ENCODE measurements at places on chromosomes 7 and 10.

DNA sequence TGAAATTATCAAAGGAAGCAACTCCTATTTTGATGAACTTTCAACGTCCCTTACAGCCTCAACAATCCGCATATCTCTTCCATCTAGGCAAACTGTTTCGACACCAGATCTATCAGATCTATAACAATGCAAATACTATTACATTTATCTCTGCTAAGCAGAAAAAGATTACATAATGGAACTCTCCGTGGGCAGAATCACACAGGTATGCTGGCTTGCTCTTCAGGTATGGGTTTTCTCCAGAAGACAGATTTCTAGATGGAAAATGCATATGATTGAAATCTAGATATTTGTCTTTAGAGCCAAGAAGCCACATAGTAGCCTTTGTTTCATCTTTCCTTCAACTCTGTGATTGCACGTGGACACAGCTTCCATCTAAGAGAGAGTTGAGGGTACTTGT lies 38.6 kb downstream of the ADAM12 start:
- DNase-seq: no peak

GRCh38 chr10:68156373-68157185 lies 47.3 kb downstream of the MYPN start:
- peak; percentile 34 for DNase-seq

- DNase-seq: no peak
These were observed 1255.3 kb upstream of the LRRN3 start for GRCh38 chr7:109835577-109835976.

DNA sequence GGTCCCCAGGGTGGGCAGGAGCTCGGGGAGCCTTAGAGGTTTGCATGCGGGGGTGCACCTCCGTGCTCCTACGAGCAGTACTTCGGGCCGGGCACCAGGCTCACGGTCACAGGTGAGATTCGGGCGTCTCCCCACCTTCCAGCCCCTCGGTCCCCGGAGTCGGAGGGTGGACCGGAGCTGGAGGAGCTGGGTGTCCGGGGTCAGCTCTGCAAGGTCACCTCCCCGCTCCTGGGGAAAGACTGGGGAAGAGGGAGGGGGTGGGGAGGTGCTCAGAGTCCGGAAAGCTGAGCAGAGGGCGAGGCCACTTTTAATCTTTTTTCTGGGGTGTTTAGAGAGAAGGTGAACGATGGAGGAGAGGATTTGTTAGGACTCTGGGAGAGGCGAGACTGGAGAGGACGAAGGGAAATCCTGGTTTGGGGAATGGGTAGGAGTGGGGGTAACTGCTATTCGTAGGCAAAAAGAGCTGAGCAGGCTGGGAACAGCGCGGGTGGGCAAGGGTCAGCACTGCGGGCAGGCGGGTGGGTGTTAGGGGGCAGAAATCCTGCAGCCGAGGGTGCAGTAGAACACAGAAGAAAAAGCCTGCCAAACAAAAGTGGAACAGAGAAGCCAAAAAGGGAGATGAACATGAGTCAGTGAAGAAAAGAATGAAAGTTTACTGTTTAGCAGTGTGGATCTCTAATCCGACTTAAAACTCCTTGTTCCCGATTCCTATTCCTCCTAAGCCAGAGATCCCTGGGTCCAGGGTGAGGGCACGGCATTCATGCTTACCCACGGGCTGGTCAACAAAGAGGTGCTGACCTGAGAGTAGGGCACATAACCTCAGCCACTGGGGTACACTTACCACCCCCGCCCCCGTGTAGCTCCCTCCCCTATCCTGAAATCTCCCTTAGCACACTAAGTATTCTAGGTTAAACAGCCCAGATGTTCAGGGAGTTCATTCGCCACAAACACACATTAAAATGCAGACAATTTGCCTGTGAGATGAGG lies 26.9 kb downstream of the PRSS2 start:
- no peak for DNase-seq

GRCh38 chr7:151039850-151040548 lies 8.3 kb upstream of the ASIC3 start:
- no peak for DNase-seq

DNA sequence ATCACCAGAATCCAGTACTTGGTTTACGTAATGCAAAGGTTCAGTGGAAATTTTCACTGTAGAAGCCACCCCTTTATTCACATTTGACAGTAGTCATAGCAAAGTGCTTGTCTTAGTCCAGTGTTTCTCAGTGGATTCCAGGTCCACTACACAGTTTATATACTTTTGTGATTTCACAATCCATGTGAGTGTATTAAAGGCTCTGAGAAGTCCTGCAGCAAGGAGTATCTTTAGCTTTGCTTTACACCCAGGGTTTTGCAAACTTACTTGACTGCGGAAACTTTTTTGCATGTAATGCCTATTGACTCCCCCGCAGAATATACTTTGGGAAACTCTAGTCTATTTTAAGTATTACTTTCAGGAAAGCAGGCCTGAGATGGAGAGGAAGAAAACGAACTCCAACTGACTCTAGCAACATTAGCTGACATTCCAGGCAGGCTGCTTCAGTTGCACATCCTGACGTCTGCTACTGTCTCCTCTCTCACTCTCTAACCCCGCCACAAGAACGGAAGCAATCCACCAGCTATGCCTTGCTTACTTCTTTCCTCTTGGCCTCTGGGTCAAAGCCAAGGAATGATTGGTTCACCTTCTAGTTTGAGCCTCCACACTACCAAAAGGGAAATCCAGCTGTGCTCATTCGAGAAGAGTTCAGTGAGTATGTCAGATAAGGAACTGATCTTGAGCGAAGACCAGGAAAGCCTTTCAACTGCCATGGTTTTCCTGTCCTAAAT lies 6.2 kb downstream of the PLXNA4 start:
- DNase-seq: no peak

DNA sequence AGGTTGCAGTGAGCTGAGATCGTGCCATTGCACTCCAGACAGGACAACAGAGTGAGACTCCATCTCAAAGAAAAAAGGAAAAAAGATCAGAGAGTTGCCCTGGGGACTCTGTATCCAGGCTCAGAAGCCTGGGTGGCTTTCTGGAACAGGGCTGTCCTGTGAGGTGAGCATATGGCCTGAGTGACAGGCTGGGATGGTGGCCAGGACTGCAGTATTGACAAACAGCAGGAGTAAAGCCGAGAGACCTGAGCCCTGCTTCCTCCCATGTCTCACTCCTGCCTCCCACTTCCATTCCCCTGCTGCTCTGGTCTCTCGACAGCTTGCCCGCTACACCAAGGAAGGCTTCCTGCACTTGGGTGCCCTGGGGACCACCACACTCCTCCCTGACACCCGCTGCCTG lies 578.5 kb downstream of the GALNT17 start:
- DNase-seq: no peak

DNA sequence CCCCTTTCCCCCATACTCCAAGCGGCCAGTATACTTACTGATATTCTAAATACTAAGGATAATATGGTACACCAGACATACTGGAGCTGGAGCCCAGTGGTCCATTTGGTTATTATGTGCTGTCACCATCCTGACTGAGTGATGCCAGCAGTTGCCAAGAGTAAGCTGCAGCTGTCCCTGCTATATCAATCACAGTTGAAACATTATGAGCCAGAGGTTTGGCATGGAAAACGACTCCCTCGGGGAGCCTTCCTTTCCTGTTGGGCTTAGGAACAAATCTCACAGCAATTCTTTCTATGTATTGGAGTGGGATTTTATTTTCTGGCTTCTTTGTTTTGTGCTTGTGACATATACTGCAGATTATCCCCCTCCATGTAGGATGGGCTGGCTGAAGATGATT lies 32.6 kb downstream of the STRIP2 start:
- DNase-seq: no peak

- DNase-seq: no peak
These were observed 42.4 kb upstream of the TOMM7 start for GRCh38 chr7:22864855-22865601.

- DNase-seq: no peak
These were observed 349.7 kb downstream of the AUTS2 start for GRCh38 chr7:69947998-69948397.

DNA sequence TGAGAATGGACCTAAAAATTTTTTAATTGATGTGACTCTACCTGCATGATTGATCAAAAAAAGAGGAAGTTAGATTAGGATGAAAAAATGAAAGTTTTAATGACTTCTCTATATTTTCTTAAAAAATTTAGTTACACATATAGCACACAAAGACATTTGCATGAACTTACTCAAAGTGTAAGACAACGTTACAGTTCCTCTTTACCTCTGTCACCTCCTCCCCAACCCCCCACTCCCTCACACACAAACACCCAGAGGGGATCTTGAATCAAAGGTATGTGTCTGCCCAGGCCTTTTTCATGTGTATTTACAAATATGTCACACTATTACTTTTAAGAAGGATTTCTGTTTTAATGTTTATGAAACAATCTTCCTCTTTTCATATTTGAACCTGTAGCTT lies 20.6 kb upstream of the CDCA7L start:
- DNase-seq: no peak

GRCh38 chr7:20316706-20317105 lies 14.0 kb upstream of the ITGB8 start:
- DNase-seq: no peak

GRCh38 chr7:4556868-4557793 lies 125.0 kb upstream of the FOXK1 start:
- DNase-seq: no peak

DNA sequence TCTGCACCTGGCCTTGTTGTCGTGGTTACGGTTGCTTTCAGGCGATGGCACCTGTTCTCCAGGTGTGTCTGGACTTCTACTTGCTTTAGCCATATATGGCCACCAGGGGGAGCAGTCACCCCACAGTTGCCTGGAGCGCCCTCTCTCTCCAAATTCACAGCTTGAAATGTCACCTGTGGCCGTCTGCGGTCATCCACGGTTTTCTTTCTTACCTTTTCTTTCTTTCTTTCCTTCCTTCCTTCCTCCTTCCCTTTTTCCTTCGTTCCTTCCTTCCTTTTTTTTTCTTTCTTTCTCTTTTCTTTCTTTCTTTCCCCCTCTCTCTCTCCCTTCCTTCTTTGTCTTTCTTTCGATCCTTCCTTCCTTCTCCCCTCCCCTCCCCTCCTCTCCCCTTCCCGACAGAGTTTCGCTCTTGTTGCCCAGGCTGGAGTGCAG lies 150.5 kb upstream of the VKORC1L1 start:
- peak; percentile 8 for DNase-seq

DNA sequence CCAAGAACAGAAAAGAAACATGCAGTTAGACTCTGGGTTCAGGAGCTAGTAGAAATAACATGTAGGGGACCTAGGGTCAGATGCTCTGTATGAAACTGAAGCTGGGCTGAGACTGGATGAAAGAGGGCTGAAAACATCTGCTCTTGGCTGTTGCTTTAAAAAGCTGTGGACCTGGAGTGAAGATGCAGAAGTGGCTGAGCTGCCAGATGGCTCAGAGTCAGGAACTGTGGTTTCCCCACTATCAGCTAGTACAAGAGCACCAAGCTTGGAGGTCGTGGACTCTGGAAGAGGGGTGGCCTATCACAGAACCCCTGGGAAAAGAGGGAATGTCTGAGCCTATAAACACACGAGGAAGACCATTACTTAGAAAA lies 5.9 kb downstream of the ADK start:
- no peak for DNase-seq

- DNase-seq: no peak
These were observed 195.3 kb downstream of the FAM107B start for GRCh38 chr10:14579405-14579804.

GRCh38 chr7:116407165-116407564 lies 92.4 kb upstream of the CAV2 start:
- no peak for DNase-seq

GRCh38 chr10:94997741-94998174 lies 59.3 kb downstream of the CYP2C9 start:
- DNase-seq: no peak

- DNase-seq: no peak
These were observed 1.8 kb upstream of the IGF2BP3 start for GRCh38 chr7:23472046-23472445.

DNA sequence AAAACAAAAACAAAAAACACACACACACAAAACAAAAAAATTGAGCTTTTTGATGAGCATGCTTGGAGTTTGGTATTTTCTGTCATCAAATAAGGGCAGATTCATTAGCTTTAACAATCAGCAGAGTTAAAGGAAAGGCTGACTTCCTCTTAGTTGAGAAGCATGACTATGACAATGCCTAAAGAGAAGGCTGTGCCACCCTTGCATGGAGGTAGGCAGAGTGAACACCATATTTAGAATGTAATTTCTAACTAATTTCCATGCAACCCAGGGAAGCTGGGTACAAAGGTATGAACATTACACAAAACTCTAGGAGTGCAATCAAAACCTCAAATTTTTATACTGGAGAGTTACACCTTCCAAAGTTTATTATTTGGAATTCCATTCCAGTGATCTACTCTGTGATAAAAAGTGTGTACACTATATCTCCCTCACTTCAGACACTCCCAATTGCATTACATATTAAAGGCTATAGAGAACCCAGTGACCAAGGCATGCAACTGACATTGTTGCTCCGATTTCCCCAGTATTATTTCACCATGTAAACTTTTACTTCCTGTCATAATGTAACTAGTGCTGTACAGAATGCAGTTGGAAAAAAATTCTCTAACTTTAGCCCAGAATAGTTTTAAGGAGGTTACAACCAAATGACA lies 9.4 kb upstream of the CYCS start:
- no peak for DNase-seq

GRCh38 chr10:48503293-48503911 lies 101.5 kb downstream of the ARHGAP22 start:
- no peak for DNase-seq

- DNase-seq: no peak
These were observed 60.2 kb downstream of the VCL start for GRCh38 chr10:74058071-74058470.

DNA sequence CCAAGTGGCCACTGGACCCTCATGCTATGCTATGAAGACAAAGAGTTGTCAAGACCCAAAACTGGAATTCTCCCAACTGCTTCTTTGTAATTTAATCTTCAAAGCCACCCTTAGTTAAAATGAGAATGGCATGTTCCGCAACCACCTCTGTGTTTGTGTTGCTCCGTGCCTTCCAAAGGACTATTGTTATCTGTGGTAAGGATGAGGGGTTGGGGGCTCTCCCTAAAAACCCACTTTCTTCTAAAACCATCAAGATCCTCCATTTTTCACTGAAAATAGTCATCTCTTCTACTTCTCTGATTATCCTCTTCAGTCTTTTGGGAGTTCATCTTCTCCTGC lies 222.1 kb upstream of the AOAH start:
- no peak for DNase-seq

- DNase-seq: no peak
These were observed 52.5 kb downstream of the NRCAM start for GRCh38 chr7:108403597-108404217.

- no peak for DNase-seq
These were observed 116.7 kb downstream of the PRKCQ start for GRCh38 chr10:6463366-6463765.

GRCh38 chr7:99374111-99375064 lies at the start of gene ARPC1B:
ARPC1B (plus strand) TSS chr7:99374730; CDS start chr7:99385715, 10,985 bp downstream.
- DNase-seq: peak; percentile 68

GRCh38 chr7:157497367-157497743 lies 160.6 kb downstream of the DNAJB6 start:
- DNase-seq: no peak

DNA sequence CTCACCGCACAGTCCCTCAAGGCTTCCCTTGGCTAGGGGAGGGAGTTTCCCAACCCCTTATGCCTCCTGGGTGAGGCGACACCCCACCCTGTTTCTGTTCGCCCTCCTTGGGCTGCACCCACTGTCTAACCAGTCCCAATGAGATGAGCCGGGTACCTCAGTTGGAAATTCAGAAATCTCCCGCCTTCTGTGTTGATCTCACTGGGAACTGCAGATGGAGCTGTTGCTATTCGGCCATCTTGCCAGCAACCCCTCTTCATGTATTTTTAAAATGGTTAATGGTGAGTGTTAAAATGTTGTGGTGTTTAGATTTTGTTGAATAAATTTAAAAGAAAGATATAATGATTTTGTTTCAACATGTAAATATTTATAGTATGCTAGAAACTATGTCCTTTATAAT lies 22.0 kb downstream of the UMAD1 start:
- no peak for DNase-seq

Data from stimulated activated CD8-positive, alpha-beta memory T cell treated with anti-CD3 and anti-CD28 coated beads, Interleukin-15, amount 100 ng/mL, for 4 hours (primary cell).